ENCODE measurements at places on chromosomes 6 and 20.

DNA sequence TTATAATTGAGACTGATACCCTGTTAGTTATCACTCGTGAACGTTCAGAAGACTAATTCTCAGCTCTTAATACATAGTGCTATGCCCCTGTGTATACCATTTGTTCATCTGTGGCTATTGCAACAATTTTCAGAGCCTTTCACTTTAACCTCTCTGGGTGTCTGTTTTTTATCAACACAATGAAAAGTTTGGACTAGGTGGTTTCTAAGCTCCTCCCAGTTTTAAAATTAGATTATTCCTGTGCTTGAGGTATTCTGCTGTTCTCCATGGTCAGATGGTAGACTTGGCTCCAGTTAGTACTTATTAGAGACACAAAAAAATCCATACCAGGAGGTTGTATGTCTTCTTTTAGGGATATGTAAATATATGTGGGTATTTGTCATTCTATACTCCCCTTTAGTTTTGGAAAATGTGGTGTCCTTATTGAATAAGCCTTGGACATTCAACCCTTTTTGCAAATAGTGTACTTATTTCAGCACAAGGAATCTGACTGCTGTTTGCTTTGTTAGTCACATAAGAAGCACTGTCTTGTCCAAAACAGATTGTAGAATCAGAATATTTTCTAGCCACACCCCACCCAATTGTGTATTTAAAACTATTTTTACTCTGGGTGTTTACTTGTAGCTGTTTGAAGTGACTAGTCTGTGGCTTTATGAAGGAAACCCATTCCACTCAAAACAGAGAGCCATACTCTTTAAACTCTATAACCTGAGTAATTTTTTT lies 2.0 kb upstream of the COL10A1 start:
- peak; percentile 20 for DNase-seq

DNA sequence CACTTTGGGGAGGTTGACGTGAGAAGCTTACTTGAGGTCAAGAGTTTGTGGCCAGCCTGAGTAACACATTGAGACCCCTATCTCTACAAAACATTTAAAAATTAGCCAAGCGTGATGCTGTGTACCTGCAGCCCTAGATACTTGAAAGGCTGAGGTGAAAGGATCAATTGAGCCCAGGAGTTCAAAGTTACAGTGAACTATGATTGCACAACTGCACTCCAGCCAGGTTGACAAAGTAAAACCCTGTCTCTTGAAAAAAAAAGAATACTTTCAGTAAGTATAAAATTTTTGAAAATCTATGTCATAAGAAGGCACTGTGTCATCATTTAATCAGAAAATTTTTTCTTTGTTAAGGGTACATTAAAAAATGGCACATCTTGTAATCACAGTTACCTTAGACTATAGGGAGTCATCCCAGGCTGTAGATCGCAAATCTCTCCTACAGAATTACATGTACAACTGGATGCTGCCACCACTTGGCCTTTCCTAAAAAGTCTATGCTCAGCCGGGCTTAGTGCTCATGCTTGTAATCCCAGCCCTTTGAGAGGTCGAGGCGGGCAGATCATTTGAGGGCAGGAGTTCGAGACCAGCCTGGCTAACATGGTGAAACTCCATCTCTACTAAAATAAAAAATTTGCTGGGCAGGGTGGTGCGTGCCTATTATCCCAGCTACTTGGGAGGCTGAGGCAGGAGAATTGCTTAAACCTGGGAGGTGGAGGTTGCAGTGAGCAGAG lies 17.0 kb upstream of the MRS2 start:
- no peak for DNase-seq

GRCh38 chr6:47464052-47464451 lies 13.5 kb upstream of the CD2AP start:
- DNase-seq, result no peak

DNA sequence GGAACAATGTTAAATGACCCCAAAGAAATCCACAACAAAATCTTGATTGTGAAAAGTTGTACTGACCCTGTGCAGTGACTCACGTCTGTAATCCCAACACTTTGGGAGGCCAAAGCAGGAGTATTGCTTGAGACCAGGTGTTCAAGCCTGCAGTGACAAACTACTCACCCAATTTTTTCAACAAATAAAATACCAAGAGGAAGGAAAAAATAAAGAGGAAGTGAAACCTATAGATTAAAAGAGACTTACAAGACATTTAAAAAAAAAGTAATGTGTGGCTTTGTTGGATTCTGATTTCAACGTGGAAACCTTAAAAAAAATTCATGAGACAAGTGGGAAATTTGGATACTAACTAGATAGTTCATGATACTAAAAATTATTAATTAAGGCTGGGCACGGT lies 31.9 kb downstream of the GINS1 start:
- no peak for DNase-seq

DNA sequence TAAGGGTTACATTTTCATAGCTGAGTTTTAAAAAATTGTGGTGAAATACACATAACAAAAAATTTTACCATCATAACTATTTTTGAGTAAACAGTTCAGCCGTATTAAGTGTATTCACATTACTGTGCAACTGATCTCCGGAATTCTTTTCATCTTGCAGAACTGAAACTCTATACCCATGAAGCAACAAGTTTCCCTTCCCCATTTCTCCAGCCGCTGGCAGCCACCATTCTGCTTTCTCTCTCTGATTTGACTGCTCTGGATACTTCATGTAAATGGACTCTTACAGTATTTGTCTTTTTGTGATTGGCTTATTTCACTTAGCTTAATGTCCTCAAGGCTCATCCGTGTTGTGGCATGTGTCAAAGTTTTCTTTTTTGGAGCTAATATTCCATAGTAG lies 341.6 kb downstream of the QKI start:
- DNase-seq, result no peak

DNA sequence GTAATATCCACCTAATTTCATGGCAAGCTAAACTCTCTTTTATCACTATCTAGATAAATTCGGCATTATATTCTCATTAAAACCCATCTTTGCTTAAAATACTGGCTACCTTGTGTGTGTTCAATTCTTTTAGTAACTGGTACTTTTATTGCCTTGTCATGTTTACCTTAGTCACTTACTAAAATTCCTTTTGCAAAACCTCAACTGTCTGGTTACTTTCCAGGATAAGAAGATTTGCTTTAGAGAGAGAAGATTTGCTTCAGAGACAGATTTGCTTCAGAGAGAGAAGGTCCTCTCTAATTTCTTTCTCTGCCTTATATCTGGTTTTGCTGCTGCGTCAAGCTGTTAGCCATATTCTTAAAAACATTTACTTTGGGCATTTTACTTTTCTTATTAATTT lies 151.5 kb upstream of the MLIP start:
- DNase-seq, result no peak

GRCh38 chr6:32047855-32048766 lies 9.9 kb downstream of the CYP21A2 start:
- DNase-seq, result peak; percentile 82

GRCh38 chr6:154909821-154910220 lies 85.3 kb upstream of the TIAM2 start:
- no peak for DNase-seq

DNA sequence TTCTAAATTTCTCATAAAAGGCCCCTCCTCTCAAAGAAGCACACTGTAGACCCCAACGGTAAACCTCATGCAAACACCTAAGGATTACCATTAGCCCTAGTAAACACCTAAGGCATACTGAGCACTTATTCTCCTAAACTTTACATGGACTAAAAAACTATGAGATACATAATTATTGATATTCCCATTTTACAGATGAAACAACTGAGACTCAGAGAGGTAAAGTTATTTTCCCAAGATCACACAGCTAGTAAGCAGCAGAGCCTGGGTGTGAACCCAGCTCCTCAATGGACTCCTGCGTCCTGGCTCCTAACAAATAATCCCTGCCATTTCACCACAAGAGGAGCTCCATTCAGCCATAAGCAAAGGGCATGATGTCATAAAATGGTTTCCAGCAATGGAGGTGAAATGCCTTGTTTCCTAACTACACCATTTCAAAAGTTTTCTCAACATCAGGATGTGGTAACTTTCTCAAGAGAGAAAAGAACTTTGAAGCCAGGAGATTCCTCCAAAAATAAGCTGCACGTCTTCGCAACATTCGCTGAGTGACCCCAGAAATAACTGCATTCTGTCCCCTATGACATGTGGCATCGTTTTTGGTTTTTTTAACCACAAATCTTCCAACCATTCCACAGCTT lies 4.1 kb downstream of the ATP9A start:
- DNase-seq, result no peak

- no peak for DNase-seq
These were observed 6.2 kb downstream of the SNTA1 start for GRCh38 chr20:33437141-33437911.

DNA sequence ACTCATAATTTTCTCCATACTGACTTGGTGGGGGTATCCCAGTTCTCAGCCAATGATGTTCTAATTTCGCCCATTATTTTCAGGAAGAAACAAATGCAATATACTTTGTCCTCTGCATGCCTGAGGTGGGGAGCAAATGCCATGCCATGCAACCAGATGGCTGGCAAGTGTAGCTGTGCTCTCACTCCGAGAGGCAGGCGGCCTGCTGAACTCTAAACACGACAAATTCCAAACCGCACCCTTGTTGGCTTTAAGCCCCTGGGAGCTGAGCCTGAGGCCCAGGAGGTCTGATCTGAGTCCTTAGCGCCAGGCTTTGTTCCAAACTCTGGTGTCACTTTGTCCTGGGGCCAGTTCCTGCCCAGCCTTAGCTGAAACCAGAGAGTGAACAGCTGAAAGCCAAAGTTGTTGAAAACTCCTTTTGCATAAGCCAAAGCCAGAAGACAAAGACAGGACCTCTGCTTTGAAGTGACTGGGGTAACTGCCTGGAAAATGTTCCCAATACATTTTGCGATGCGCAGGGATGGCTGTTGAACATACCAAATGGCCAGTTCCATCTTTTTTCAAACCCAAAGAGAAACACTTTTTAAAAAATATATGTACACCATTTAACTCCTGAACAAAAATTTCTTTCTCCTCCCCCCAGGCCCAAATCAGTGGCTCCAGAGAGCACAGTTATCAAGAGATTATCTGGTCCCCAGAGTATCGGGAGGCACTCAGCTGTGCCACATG lies 46.2 kb downstream of the TTI1 start:
- DNase-seq, result peak; percentile 66

DNA sequence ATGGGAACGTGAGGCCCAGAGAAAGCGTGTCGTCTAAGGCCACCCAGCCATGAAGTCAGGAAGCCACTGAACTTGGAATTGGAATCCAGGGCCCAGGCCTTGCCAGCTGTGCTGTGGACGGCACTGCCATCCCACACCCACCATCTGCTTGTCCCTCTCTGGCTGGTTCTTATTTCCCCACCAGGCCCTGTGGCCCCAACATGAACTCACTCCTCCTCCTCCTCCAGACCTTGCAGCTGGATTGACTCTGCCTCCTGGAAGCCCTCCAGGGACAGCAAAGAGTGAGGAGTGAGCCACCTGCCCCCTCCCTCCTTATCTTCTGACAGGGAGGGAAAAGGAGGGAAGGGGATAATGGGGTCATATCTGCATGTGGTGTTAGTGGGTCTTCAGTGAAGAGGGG lies 16.0 kb upstream of the IP6K3 start:
- DNase-seq, result no peak

DNA sequence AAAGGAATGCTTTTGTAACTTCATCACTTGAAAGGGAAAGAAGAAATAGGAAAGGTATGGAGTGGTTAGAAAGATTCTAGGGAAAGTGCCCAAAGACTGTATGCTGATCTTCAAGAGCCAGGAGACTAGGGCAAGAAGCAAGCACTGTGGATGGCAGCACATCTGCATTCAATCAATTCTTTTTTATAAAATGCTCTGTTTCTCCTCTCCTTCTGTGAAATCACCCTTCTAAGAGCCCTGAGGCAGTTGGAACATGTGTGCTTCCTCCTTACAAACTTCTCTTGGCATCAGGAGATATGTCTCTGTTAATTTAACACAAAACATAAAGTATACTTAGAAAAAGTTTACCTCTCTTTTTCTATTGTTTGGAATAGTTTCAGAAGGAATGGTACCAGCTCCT lies 1162.2 kb upstream of the GJE1 start:
- DNase-seq, result no peak

- DNase-seq, result no peak
These were observed 47.1 kb upstream of the PIM1 start for GRCh38 chr6:37122861-37123260.

- DNase-seq, result no peak
These were observed 153.0 kb downstream of the LRRC1 start for GRCh38 chr6:53947780-53948179.

- DNase-seq, result no peak
These were observed 729.0 kb downstream of the RFPL4B start for GRCh38 chr6:113076116-113076515.

DNA sequence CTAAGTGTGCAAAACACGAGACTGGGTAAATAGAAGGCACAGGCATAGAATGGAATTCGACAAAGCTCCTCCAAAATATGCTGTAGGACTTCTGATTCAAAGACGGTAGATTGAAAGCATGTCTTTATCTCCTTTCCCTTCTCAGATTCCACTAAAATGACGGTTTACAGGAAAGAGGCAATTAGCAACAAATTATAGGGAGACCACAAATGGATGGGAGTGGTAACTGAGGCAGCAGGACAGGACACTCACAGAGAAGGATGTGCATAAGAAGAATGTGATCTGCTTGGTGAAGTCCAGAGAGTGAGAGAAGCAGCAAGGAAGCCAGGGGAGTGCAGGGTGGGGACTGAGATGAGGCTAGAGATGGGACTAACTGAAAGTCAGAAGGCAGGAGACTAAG lies 113.4 kb upstream of the MRPS10 start:
- DNase-seq, result no peak

GRCh38 chr6:85278466-85279035 lies 171.3 kb upstream of the NT5E start:
- DNase-seq, result no peak

GRCh38 chr6:148591656-148592055 lies 155.2 kb upstream of the UST start:
- DNase-seq, result no peak

- peak; percentile 83 for DNase-seq
These were observed 764 bp downstream of the BAG6 start for GRCh38 chr6:31651602-31652191.

DNA sequence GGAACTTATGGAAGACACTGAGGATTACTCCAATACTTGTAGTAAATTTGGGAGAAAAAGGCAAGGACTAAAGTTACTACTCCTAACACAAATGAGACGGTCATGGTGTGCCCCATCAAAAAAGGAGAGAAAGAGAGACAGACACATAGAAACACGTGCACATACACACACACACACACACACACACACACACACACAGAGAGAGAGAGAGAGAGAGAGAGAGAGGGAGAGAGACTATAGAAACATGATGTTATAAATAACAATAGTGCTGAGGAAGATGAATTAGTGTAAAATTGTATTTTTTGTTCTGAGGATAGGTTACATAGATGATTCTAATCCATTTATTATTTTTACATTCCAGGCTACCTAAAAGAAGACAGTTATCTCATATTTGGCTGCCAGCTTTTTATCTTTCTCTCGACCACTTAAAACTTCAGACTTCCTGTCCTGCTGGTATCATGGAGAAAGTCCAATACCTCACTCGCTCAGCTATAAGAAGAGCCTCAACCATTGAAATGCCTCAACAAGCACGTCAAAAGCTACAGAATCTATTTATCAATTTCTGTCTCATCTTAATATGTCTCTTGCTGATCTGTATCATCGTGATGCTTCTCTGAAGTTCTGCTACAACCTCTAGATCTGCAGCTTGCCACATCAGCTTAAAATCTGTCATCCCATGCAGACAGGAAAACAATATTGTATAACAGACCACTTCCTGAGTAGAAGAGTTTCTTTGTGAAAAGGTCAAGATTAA lies 10.5 kb downstream of the PLN start:
- no peak for DNase-seq
